ENCODE measurements at places on chromosomes 7 and 10. TPM values are rescaled to one million over a fixed set of nuclear protein-coding genes. Genes with fewer than 3 reads are reported as not detected.

DNA sequence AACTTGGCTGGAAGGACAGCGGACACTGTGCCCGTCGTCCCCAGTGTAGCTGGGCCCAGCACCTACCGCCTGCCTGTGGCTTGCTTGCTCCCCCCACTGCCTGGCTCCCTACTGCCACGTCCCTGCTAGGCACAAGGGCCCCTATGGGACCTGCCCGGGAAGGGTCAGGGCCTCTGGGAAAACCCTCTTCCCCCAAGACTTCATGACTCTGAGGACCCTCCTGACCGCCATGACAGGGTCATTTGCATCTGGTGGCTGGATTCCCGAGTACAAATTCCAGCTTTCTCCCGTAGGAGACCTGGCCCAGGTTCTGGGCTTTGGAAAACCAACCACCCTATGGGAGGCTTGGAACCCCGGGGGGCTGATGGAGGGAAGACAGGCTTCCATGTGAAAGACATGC, 1.4 kb upstream of the MMD2 start:
- DNase-seq, result no peak

DNA sequence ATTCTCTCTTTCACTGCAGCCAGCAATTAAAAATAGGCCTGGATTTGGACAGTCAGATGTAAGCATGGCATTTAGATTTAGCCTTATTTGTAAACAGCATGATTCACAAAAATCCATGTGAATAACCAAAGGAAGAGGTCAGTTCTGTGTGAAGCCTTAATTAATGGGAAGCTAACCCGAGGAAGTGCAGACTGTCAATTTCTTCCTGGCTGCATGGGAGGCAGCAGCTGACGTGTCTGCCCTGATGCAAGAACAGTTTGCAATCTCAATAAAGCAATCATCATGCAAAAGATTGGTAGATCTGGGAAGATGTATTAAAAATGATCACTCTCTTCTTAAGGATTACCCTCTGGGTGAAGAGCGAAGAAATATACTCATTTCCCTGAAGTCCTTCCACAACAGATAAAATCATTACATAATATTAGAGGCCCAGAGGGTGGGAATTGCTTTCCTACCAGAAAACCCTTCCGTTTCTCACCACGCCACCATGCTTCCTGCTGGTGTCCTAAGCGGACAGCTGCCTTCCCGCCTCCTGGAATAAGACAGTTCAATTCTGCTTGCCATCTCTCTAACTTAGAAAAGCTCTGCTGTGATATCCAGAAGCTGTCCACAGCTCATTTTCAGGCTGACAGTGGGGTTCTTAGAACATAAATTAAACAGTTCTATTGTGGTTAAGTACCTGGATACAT, 526.7 kb upstream of the NRP1 start:
- DNase-seq, result no peak

- DNase-seq, result no peak
These were observed 233.9 kb downstream of the DNAJB6 start for GRCh38 chr7:157570531-157571200.

GRCh38 chr7:95996174-95996573, 223.8 kb downstream of the DYNC1I1 start:
- DNase-seq, result no peak

- DNase-seq, result no peak
These were observed 38.4 kb upstream of the PDE1C start for GRCh38 chr7:32108651-32109050.

- peak; percentile 55 for DNase-seq
These were observed 28.9 kb downstream of the SKIDA1 start for GRCh38 chr10:21496343-21497176.

DNA sequence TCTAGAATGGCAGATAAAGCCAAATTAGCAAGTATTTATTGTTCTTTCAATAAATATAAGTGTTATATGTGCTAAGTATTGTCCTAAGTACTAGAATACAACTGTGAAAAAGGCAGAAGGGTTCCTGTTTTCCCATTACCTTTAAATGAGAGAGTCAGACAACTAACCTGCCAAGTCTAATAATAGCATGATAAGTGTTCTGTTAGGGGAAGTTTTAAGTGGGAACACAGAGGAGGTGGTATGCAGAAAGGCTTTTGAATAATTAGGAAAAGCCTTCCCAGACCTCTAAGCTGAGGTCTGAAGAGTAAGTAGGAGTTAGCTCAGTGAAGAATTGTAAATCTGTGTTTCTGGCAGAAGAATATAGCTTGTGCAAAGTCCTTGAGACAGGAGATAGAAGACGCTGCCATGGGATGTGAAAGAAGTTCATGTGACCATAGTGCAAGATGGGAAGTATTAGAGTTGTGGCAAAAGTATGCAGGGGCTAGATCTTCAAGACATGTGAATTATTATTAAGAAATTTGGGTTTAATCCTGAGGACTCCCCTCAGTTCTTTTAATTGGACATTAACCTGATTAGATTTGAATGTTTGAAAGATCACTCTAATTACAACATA, 12.5 kb downstream of the SHOC2 start:
- no peak for DNase-seq

- no peak for DNase-seq
These were observed 16.7 kb downstream of the SKIDA1 start for GRCh38 chr10:21508706-21509331.

DNA sequence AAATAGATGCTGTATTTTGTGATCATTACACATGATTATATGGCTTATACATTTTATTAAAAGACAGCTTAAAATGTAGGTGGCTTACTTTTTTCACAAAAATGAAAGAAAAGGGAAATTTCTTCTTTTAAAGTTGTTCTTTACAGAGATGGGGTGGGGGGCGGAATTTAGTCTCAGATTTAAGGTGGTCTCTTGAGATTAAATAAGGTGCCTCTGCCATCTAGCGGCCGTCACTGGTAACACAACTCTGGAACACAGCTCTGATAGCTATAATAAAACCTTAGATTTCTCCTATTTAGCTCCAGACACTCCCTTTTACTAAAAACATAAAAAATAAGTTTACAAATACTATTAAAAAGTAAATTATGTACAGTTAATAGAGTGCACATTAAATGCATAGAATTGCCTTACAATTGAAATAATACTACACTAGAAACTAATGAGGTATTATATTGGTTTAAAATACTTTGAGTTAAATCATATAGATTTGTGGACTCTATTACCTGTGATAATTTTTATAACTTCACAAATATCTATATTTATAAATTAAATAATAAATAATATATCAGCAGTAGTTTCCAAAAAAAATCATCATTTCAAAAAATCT, 210.9 kb downstream of the DGKB start:
- peak; percentile 54 for DNase-seq

GRCh38 chr7:21107101-21107500, 320.4 kb upstream of the SP8 start:
- DNase-seq, result no peak

DNA sequence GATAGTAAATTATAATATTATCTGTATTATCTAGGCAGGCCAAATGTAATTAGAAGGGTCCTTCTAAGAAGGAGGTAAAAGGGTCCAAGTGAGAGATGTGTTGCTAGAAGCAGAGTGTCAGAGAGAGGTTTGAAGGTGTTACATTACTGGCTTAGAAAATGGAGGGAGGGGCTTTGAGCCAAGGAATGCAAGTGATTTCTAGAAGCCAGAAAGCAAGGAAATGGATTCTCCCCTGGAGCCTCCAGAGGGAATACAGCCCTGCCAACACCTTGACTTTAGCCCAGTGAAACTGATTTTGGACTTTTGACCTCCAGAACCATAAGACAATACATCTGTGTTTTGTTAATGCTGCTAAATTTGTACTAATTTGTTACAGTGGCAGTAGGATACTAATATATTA, 97.9 kb upstream of the IL6 start:
- no peak for DNase-seq

DNA sequence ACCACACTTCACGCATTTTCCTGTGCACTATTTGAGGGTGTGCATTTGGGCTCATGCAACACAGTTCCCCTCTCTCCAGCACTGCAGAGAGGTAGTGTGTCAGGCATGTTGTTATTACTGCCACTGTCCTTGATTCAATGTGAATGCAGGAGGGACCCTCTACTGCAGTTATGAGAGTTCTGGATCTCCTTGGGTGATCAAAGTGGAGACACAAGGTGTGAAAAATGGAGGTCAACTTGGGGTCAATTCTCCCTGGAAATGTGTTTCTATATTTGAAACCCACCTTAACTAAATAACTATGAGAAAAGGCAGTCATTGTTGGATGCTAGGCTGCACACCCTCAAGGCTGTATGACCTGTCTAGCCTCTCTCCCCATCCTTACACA, 73.9 kb upstream of the FAM171A1 start:
- DNase-seq, result no peak

GRCh38 chr7:2962865-2963264, 80.8 kb downstream of the CARD11 start:
- no peak for DNase-seq

DNA sequence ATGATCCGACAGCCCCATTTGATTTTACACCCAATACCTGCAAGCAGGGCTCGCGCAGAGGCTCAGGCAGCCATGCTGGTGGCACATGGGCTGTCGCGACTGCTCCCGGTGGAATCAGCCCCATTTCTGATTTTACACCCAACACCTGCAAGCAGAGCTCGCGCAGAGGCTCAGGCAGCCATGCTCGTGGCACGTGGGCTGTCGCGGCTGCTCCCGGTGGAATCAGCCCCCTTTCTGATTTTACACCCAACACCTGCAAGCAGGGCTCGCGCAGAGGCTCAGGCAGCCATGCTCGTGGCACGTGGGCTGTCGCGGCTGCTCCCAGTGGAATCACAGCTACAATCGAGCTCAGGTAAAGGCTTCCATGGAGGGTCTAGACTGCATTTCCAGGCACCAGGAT, 244.1 kb downstream of the PTPRN2 start:
- DNase-seq, result no peak

GRCh38 chr10:34813626-34814222, 1.4 kb downstream of the PARD3 start:
- DNase-seq, result peak; percentile 52

GRCh38 chr7:2843711-2844152, 376 bp downstream of the GNA12 start:
- peak; percentile 59 for DNase-seq

Gene INA
- under 0.01 TPM for total RNA-seq

Gene PTN
- total RNA-seq, result not detected

Gene ZNF117
- total RNA-seq, result 3.1 TPM

Gene RAMP3
- 51.2 TPM for total RNA-seq

Gene FAM53B
- total RNA-seq, result 10.3 TPM

Gene NACAD
- 0.44 TPM for total RNA-seq

Gene ZNF138
- total RNA-seq, result 4.4 TPM

Gene TRPV6
- not detected for total RNA-seq

Gene PLOD3
- 34.4 TPM for total RNA-seq

Gene C10orf90
- total RNA-seq, result not detected

Data from lung microvascular endothelial cell (primary cell).